Ecto neural progenitor cell (in vitro differentiated cells): ENCODE measurements at places on chromosomes 13 and 19.

GRCh38 chr13:113992276-113993005 lies 18.6 kb upstream of the C13orf46 start:
- DNase-seq: no peak

- DNase-seq: no peak
Observed at GRCh38 chr19:41930322-41930722, 2.1 kb upstream of the ERFL start.

- DNase-seq: no peak
Observed at GRCh38 chr13:80562433-80563156, 221.7 kb upstream of the SPRY2 start.

DNA sequence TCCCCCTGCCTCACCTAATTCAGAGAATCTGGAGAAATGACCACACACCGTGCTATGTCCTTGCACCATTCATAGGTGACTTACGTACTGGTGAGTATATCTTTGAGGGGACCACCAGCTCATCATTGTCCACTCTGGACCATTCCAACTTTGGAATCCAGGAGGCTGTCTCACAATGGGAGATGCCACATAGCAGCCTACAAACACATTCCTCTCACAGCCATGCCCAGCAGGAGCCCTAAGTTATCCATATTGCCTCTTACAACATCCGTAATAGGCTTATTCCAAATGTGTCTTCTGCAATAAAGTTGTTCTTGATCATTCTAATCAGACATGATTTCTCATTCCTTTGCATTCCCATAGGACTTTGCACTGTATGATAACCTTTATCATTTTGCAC lies 436.7 kb downstream of the EFNB2 start:
- no peak for DNase-seq

DNA sequence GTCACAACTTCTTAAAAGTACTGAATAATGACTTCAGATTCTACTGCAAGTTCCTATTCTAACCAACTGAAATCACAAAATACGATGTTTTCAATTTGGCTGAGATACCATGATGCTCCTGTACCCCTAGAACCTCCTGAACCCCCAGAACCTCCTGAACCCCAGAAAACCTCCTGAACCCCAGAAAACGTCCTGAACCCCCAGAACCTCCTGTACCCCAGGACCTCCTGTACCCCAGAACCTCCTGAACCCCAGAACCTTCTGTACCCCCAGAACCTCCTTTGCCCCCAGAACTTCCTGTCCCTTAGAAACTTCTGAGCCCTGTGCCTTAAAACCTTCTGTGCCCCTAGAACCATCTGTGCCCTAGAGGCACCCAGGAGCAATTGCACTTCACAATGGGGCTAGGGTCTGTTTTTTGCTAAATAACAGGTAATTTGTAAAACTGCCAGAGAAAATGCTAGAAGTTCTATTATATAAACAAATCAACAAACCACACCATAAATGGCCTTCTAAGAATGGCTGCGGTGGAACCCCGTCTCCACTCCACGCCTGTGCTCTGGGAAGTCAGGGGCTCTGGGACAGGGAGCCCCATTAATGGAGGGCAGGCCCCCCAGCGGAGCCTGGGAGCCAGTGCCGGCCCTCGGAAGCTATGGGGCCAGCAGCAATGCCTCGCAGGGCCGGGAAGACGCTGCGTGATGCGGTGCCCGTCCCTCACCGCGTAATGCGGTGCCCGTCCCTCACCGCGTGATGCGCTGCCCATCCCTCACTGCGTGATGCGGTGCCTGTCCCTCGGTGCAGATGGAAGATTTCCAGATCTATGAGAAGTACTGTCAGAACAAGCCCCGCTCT lies 21.3 kb upstream of the F7 start:
- no peak for DNase-seq

GRCh38 chr13:23592596-23592995 lies 22.4 kb downstream of the TNFRSF19 start:
- no peak for DNase-seq
